ENCODE measurements at places on chromosomes 16 and 17. TPM values are rescaled to one million over a fixed set of nuclear protein-coding genes. Genes with fewer than 3 reads are reported as not detected.

Gene CMTR2
- 19.6 TPM for total RNA-seq

Gene VWA3A
- total RNA-seq, result not detected

Gene CHRNE
- 0.98 TPM for total RNA-seq

Gene KRT24
- 1.5 TPM for total RNA-seq

Gene RAMP2
- total RNA-seq, result 27.3 TPM

Gene PRSS53
- 2.0 TPM for total RNA-seq

Gene HCRT
- total RNA-seq, result not detected

Gene SMTNL2
- 2.5 TPM for total RNA-seq

Gene KRT31
- not detected for total RNA-seq

Gene TP53TG3E
- not detected for total RNA-seq

Gene CSH2
- total RNA-seq, result not detected

Gene KIF2B
- total RNA-seq, result not detected

Gene TNS4
- total RNA-seq, result 296 TPM

Gene TBC1D3K
- total RNA-seq, result not detected

Gene RNF222
- total RNA-seq, result 2.5 TPM

Gene ZNF23
- total RNA-seq, result 7.1 TPM

Gene KRTAP4-4
- total RNA-seq, result not detected

Gene FSCN2
- 6.6 TPM for total RNA-seq

Gene KAT8
- total RNA-seq, result 76.6 TPM

Gene ZNF207
- total RNA-seq, result 193 TPM

Gene ZP2
- not detected for total RNA-seq

Gene PPP1R27
- not detected for total RNA-seq

Gene GSDMA
- total RNA-seq, result 0.74 TPM

Gene LITAFD
- total RNA-seq, result not detected

Gene TP53TG3B
- not detected for total RNA-seq

Gene C16orf74
- 18.2 TPM for total RNA-seq

Gene KCNH4
- not detected for total RNA-seq

Gene SPHK1
- 11.0 TPM for total RNA-seq

Gene RFWD3
- total RNA-seq, result 36.3 TPM

Gene GPR139
- not detected for total RNA-seq
